Smooth muscle cell of the brain vasculature (primary cell): ENCODE measurements at places on chromosomes 13 and 19.

DNA sequence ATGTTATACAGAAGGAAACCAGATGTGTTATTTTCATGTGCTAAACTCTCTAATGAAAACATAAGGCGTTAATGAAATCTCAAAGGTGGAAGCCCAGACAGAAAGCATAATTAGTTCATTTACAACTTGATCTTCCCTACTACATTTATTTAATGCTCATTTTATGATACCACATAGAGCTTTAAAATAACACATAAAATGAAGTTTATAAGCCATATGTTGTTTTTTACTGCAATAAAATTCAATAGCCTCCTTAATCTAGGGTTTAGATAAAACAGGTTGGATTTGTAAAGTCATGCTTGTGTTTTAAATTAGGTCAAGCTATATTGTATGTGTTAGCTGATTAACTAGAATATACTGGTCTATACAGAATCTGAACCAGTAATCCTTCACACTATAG is 81.2 kb downstream of the TNFRSF19 start:
- DNase-seq: no peak

- no peak for DNase-seq
Observed at GRCh38 chr19:28961772-28962500, 251.0 kb downstream of the UQCRFS1 start.

DNA sequence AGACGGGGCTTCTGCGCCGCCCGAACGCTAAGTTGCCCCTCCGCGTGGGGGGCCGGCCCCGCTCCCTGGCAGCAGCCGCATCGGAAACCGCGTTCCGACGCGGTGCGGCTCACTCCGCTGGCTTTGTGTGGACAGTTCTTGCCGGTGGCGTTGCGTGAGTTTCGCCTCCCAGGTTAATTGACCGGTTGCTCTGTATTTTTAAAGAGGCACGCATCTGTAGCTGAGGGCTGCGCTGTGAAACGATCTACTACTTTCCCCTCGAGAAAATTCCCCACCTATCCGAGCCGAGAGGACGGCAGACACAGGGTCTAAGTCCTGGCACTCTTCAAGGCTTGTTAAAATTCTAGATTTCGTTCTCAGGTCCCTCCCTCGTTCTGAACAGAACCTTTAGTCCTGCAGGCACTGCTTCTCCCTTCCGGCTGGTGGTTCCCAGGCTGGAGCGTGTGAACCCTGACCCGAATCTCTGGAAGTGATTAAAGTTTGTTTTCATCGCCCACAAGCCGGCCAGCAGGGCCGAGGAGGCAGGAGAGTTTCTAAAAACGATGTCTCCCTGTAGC is 933 bp downstream of the ARHGEF7 start:
- DNase-seq: peak; percentile 77

- no peak for DNase-seq
Observed at GRCh38 chr19:16325161-16325527, 518 bp downstream of the KLF2 start.

GRCh38 chr19:30873691-30874090 is 475.5 kb downstream of the TSHZ3 start:
- no peak for DNase-seq

DNA sequence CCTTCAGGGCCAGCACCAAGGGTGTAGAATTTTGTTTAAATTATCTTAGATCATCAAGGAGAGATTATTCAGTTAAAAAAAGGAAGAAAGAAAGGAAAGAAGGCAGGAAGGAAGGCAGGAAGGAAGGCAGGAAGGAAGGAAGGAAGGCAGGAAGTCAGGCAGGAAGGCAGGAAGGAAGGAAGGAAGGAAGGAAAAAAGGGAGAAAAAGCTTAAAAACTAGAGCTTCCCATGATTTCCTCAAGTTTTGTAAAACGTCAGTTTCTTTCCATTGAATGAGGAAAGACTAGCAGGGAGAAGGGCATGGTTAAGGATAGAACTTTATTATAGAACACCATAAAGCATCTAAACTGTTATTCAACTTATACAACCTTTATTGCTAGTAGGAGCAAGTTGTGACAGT is 2672.0 kb upstream of the PCDH20 start:
- DNase-seq: no peak
